Naive thymus-derived CD4-positive, alpha-beta T cell (primary cell): ENCODE measurements at places on chromosomes 5 and 9. TPM values are rescaled to one million over a fixed set of nuclear protein-coding genes. Genes with fewer than 3 reads are reported as not detected.

DNA sequence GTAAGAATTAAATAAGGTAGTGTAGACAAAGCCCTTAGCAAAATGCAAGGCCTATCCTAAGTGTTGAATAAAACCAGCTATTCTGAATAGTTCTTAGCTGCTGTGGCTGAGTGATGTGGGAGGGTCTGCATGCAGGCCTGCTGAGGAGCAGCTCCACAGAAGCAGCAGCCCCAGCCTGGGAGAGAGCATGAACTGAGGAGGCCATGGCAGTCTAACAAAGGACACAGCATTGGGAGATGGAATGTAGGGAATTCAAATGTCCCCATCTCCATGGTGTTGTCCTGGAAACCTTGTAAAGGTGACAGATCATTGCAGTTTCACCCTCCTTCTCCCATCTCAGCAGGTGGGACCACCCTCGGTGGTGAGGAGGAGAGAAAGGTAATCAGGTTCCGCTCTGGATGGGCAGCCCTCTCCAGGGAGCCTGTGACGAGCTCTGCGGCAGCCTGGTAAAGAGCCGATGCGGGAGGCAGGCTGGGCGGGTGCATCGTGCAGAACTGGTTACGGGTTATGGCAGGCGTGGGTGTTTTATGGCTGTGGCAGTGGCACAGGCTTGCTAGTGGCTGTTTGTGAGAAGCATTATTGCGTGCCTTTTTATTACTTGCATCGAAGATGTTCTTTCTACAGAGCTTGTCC, 199.9 kb upstream of the GLRA1 start:
- no peak for DNase-seq
- no peak overlapping the region for H3K27ac ChIP-seq
- H3K4me3 ChIP-seq, result no peak overlapping the region
- no peaks in the 10 kb centered on the region for H3K27me3 ChIP-seq

- no peaks in the 10 kb centered on the region for H3K4me1 ChIP-seq
- H3K4me3 ChIP-seq, result no peak overlapping the region
- no peaks in the 10 kb centered on the region for H3K36me3 ChIP-seq
- no peaks in the 10 kb centered on the region for H3K27me3 ChIP-seq
- no peak for DNase-seq
Observed at GRCh38 chr5:97245386-97245785, 62.3 kb upstream of the RIOK2 start.

Gene C6
- not detected for total RNA-seq

Gene PCDHA1
- total RNA-seq, result not detected in 2 replicates

DNA sequence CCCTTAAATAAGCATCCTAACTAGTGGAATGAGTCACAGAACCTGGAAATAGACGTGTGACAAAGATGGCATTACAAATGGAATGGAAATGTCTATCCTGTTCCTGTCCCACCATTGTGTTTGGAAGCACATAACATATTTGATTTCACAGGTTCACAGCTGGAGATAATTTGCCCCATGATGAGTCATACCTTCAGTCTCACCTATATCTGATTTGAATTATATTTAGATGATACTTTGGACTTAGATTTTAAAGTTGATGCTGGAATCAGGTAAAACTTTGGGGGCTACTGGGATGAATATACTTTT, 92.5 kb downstream of the CEMIP2 start:
- no peak overlapping the region for H3K4me3 ChIP-seq
- no peaks in the 10 kb centered on the region for H3K27me3 ChIP-seq
- H3K36me3 ChIP-seq, result no peaks in the 10 kb centered on the region

DNA sequence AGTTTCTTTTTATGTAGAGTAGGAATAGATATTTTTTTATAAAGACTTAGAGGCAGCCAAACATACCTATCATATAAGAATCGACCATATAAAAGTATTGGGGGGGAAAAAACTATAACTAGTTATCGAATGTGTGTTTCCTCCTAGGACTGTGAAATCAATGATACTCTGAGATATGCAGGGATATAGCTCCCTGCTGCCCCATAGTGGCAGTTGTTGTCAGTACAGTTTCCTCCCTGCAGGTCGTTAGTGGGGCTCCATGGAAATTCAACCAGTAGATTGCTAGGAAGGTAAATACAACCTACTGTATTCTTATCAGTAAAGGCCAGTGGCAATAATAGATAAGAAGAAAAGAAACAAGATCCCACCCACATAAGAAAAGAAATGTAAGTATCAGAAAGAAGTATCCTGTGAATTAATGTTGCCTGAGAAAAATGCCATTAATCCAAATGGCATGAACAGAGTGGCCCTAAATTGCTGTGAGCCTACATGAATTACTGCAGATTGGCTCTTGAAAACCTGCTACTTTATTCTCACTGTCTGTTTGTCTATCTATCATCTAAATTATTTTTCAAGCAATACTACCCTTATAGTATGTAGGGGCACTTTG, 136.9 kb upstream of the FBN2 start:
- no peaks in the 10 kb centered on the region for H3K36me3 ChIP-seq
- peak; percentile 19 for DNase-seq
- H3K4me3 ChIP-seq, result no peak overlapping the region
- H3K27me3 ChIP-seq, result no peaks in the 10 kb centered on the region
- H3K4me1 ChIP-seq, result no peaks in the 10 kb centered on the region
- no peak overlapping the region for H3K27ac ChIP-seq

- H3K4me3 ChIP-seq, result no peak overlapping the region
- no peak for DNase-seq
- no peak overlapping the region for H3K27ac ChIP-seq
- H3K4me1 ChIP-seq, result no peaks in the 10 kb centered on the region
- H3K36me3 ChIP-seq, result no peaks in the 10 kb centered on the region
Observed at GRCh38 chr5:169280696-169281095, 20.2 kb downstream of the SLIT3 start.

GRCh38 chr5:50646591-50646990, 19.8 kb upstream of the PARP8 start:
- no peak overlapping the region for H3K27ac ChIP-seq
- H3K36me3 ChIP-seq, result no peaks in the 10 kb centered on the region
- H3K4me3 ChIP-seq, result no peak overlapping the region
- H3K27me3 ChIP-seq, result no peaks in the 10 kb centered on the region

- peaks cover 25% of the 10 kb centered on the region for H3K4me1 ChIP-seq
Observed at GRCh38 chr5:143233031-143233430, 170.5 kb downstream of the NR3C1 start.

DNA sequence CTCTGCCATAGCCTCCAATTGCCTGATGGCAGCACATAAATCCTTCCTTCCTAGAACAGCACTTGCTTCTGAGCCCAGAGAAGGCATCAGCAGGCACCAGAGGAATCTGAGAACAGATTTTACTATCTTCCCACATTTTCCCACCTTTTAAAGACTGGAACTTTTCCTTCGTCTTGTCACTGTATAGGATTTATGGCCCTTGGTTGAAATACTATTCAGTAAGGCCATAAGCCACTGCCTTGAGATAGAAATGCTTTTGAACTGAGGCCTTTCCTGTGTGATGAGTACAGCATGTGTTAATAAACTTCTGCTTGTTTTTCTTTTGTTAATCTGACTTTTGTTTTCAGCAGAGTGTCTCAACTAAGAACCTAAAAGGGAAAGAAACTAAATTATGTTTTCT, 84.3 kb downstream of the MRPS27 start:
- no peak for DNase-seq
- peaks cover 17% of the 10 kb centered on the region for H3K36me3 ChIP-seq
- no peak overlapping the region for H3K27ac ChIP-seq
- peaks cover 32% of the 10 kb centered on the region for H3K4me1 ChIP-seq
- no peaks in the 10 kb centered on the region for H3K27me3 ChIP-seq

Gene GRM6
- total RNA-seq, result not detected in 2 replicates

DNA sequence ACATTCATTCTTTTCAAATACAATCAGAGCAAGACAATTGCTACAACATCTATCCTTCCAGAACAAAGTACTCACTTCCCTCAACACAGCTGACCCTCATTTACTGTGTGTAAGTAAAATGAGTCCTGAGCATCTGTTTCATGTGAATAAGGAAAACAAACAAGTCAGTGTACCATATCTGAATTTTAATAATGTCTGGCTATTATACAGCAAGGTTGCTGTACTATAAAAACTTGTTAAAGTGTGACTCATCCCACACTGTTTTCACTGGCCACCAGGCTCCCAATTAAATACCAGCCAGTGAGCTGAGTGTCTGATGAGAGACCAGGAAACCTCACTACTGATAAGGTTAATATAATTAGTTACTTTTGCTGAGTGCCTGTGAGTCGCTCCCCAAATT, 339.8 kb downstream of the AGTPBP1 start:
- H3K27me3 ChIP-seq, result no peaks in the 10 kb centered on the region
- no peak for DNase-seq
- no peak overlapping the region for H3K27ac ChIP-seq
- no peaks in the 10 kb centered on the region for H3K36me3 ChIP-seq
- no peaks in the 10 kb centered on the region for H3K4me1 ChIP-seq

- H3K36me3 ChIP-seq, result no peaks in the 10 kb centered on the region
- H3K27me3 ChIP-seq, result no peaks in the 10 kb centered on the region
- DNase-seq, result no peak
- H3K4me1 ChIP-seq, result no peaks in the 10 kb centered on the region
- H3K4me3 ChIP-seq, result no peak overlapping the region
- H3K27ac ChIP-seq, result no peak overlapping the region
Observed at GRCh38 chr9:100072805-100073204, 26.0 kb downstream of the ERP44 start.

GRCh38 chr5:143920772-143921171, 108.8 kb downstream of the HMHB1 start:
- H3K4me3 ChIP-seq, result no peak overlapping the region
- H3K27me3 ChIP-seq, result no peaks in the 10 kb centered on the region
- no peak overlapping the region for H3K27ac ChIP-seq
- no peaks in the 10 kb centered on the region for H3K36me3 ChIP-seq
- H3K4me1 ChIP-seq, result no peaks in the 10 kb centered on the region

DNA sequence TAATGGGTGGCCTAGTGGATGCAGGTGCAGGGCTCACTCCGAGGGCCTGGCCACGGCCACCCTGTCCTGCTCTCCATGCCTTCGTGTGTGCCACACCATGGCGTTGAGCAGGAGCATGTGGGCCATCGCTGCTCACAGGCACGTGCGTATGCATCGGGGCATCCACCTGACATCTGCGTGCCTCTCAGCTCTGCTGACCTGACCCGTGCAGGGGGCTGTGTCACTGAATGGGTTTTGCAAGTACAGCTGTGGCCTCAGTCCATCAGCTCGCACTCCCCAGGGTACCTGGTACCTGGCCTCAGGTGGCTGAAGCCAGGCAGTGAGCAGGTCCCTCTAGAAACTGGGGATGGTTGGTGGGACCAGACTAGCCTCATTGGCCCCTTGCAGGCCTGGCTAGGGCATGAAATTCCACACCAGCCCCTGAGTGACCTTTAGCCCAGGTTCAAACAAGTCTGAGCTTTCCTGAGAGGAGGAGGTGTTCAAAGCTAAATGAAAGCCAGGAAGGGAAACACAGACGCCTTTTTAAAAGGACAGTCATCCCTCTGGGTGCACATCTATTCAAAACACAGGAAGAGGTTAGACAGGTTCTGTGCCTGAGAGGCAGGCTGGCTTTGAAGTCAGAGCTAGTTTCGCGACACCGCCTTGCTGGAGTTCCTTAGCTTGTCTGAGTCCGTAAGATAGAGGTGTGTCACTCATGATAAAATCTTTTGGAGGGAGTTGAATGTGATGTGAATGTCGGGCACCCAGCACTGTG, 74.0 kb downstream of the MACROH2A1 start:
- no peak for DNase-seq
- H3K27ac ChIP-seq, result peak overlapping the region; percentile 37
- H3K4me1 ChIP-seq, result peaks cover 21% of the 10 kb centered on the region

DNA sequence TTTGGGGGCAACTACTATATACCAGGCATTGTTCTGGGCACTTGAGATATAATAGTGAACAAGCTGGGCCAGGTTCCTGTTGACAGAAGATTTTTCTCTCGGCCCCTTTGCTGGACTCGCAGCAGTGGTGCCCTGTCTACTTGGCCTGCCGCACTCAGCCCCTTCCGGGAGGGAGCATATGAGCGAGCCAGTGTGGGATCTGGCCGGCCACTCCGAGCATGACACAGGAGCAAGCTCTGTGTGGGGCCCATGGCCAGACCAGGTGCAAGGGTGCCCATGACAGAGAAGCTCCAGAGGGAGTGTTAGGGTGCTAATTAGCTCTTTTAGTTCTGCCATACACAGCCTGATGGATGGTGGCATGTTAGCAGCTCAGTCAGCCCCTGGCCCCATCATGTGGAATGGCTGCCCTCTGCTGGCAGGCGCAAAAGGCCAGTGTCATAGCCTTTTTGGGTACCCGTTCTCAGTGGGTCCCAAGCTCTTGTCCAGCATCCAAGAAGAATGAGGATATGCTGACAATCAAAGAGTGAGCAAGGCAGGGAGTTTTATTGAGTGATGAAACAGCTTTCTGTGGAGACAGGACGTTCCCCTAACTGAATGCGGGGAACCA, 9.3 kb upstream of the KIF4B start:
- H3K36me3 ChIP-seq, result no peaks in the 10 kb centered on the region
- H3K4me1 ChIP-seq, result no peaks in the 10 kb centered on the region
- DNase-seq, result no peak
- H3K27ac ChIP-seq, result no peak overlapping the region

DNA sequence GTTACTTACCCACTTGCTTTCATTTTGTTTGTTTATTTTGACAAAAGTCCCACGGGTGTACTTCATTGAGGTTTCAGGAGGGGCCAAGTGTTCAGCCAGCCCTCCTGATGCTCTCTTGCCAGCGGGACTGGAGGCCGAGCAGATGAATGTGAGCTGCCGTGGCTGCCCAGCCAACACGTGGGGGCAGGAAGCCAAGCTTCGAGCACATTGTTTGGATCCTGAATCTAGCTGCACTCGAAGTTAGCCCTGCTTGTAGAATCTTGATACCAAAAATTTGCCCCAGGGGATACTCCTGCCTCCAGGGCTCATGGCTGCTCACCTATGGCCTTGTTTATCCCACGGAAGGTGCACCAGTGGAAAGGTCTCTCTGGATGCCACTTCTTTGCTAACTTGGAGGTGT, 49.3 kb downstream of the RASGEF1C start:
- DNase-seq, result no peak
- H3K27ac ChIP-seq, result no peak overlapping the region
- no peaks in the 10 kb centered on the region for H3K4me1 ChIP-seq
- no peak overlapping the region for H3K4me3 ChIP-seq

- DNase-seq, result no peak
- H3K27me3 ChIP-seq, result no peaks in the 10 kb centered on the region
- H3K27ac ChIP-seq, result no peak overlapping the region
- H3K4me3 ChIP-seq, result no peak overlapping the region
- no peaks in the 10 kb centered on the region for H3K36me3 ChIP-seq
Observed at GRCh38 chr9:78562021-78562420, 265.1 kb downstream of the PSAT1 start.

Gene OSTF1
- total RNA-seq, result 38.7 TPM

GRCh38 chr9:91724068-91724440, 226.0 kb downstream of the ROR2 start:
- H3K4me1 ChIP-seq, result no peaks in the 10 kb centered on the region
- DNase-seq, result no peak
- no peaks in the 10 kb centered on the region for H3K36me3 ChIP-seq

Gene PHF24
- not detected for total RNA-seq

- no peaks in the 10 kb centered on the region for H3K36me3 ChIP-seq
- no peak for DNase-seq
- no peak overlapping the region for H3K27ac ChIP-seq
- no peak overlapping the region for H3K4me3 ChIP-seq
- no peaks in the 10 kb centered on the region for H3K4me1 ChIP-seq
Observed at GRCh38 chr5:145072889-145073288, 762.3 kb downstream of the PRELID2 start.

GRCh38 chr9:70609542-70610286, 195.3 kb upstream of the KLF9 start:
- H3K4me3 ChIP-seq, result no peak overlapping the region
- DNase-seq, result no peak
- no peak overlapping the region for H3K27ac ChIP-seq
- H3K36me3 ChIP-seq, result no peaks in the 10 kb centered on the region

Gene SPATA6L
- 4.1 TPM for total RNA-seq

- no peak overlapping the region for H3K27ac ChIP-seq
- H3K36me3 ChIP-seq, result no peaks in the 10 kb centered on the region
- H3K4me1 ChIP-seq, result no peaks in the 10 kb centered on the region
- H3K4me3 ChIP-seq, result no peak overlapping the region
- no peak for DNase-seq
- no peaks in the 10 kb centered on the region for H3K27me3 ChIP-seq
Observed at GRCh38 chr5:72607381-72607780, 100.2 kb upstream of the ZNF366 start.
